ENCODE measurements at places on chromosomes 16 and 17.

DNA sequence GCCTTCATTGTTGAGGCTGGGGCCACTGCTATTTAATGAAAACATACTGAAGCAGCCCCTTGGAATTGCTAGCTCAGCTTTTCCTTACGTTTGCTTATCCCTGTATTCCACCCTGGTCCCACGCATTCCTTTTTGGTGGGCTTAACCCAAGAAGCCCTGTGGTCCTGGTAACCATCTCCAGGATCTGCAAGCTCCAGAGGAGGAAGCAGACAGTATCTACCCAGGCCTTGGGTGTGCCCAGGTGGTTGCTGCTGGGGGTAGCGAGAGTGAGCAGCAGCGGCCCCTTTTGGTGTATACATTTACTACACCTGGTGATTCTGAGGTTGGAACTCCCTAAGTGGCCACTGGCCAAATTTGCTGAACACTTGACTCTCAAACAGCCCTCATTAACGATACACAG is 97.7 kb downstream of the CBLN1 start:
- no peak for DNase-seq

DNA sequence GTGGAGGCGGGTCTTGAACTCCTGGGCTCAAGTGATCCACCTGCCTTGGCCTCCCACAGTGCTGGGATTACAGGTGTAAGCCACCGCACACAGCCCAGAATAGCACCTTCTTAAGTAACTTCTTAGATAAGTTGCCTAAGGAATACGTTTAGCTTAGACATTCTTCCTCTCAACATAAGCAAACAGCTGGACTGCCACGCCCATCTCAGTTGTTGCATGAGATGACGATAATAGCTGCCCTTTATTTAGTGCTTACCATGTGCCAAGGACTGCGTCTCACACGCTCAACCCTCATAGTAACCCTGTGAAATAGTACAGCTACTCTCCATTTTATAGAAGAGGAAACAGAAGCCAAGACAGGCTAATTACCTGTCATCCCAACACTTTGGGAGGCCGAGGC is 11.8 kb downstream of the HASPIN start:
- DNase-seq: no peak

DNA sequence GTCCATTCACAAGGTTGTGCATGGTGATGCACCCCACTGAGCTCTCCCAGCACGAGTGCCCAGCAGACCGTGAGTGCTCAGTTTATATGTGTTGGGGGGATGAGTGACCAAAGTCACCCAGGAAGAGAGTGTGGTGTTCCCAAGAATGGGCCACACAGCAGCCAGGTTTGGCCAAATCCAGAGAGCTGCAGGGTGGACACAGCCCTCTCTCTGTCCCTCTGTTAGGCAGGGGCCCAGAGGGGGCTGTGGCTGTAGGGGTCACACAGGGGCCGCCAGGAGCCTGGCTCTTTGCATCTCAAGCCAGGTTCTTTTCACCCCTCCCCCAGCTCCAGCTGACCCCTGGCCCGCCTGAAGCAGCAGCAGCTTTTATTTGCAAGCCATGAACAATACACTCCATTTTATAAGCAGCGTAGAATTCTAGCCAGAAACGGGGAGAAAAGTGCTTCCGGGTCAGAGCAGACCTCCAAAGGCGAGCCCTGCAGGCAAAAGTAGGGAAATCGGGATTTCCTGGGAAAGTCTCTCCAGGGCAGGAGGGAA is 13.3 kb downstream of the COTL1 start:
- DNase-seq: no peak

DNA sequence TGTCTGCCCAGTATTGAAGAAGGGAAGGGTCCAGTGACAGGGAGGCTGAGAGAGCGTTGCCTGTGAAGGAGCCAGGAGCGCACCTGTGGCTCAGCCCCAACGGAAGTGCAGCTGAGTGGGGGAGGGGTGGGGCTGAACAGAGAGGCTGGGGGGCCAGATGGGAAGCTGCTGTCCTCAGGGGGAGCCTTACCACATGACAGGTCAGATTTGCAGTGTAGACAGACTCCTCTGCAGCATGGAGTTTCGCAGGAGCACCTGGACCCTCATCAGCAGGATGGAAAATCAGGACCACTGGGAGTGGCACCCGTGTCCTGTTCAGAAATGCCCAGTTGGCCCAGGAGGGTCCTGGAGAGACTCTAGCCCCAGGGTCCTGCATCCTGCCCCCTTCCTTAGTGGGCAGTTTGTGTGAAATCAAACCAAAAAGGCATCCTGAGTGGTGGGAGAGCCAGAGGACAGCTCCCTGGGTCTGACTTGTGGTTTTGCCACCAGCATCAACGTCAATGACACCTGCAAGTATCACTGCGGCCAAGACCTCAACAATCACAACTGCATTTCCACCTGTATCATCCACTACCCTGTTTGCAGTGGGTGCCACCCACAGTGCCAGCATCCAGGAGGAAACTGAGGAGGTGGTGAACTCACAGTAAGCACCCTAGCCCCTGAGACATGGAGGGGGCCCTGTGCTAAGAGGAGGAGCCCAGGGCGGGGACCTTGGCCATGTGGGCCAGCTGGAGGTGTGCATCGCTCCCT is 7.8 kb downstream of the CD300A start:
- DNase-seq: no peak

All from stimulated activated CD4-positive, alpha-beta T cell treated with anti-CD3 and anti-CD28 coated beads, TNF-alpha, amount 100 ng/mL, for 4 hours (primary cell).